Pancreas (tissue), 10 donors: ENCODE measurements at places on chromosomes 5 and 9.
A peak's percentile ranks its signal among the peaks of the same experiment; 100 is the strongest.

DNA sequence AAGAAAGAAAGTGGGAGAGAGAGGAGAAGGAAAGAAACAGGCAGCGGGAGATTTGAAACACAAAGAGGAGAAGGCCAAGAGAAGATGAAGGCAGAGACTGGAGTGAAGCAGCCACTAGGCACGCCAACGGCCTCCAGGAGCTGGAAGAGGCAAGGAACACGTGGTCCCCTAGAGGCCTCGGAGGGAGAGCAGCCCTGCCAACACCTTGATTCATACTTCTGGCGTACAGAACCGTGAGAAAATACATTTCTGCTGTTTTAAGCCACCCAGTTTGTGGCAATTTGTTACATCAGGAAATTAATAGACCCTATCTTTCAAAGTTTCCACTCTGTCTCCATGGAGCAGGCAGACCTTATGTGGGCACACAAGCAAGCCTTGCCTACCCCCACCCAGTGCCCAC lies 133.4 kb downstream of the ACTL7B start:
- DNase-seq: no peak

DNA sequence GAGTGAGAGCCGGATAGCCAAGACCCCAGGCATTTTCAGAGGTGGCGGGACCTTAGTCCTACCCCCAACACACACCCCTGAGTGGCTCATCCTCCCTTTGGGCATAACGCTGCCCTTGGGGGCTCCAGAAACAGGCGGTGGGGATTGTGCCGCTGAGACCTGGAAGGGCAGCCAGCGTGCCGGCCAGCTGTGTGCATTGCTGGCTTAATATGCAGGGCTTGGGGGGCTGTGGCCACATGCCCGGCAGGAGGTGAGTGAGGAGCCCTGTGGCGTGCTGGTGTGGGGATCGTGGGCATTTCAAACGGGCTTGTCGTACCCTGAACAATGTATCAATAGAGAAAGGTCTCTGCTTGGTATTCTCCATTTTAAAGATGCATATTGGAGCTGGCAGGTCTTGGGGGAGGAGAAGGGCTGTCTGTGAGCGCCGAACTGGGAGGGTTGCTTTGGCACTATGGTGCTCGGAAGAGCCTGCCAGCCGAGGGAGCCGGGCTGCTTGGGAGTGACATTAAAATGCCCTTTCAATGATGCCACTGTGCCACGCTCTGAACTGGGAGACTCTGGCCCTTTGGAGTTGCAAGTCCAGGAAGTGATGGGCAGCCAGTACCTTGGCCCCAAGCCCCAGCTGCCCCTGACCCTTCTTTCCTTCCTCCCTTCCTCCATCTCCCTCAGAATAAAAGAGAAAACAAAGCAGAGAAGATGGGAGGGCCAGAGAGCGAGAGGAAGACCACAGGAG lies 11.2 kb upstream of the OLFM1 start:
- no peak for DNase-seq

- no peak for DNase-seq
Measured at GRCh38 chr5:151082282-151082902, 1.6 kb upstream of the TNIP1 start.

DNA sequence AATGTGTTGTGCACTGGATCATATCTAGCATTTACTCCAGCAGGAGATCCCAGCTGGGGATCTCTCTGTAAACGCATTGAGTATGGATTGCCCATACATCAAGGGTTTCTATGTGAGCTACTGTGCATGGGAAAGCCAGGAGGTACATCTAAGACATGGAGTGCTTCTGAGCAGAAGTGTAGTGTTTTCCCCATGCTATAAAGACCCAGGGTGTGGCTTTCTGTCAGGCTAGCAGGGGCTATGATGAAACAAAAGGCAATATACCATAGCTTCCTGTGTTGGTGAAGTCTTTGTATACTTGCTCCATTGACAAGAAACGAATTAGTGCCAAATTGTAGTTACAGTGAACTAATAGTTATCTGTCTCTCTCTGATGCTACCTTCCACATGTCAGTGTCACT lies 329.3 kb upstream of the TLE4 start:
- no peak for DNase-seq

DNA sequence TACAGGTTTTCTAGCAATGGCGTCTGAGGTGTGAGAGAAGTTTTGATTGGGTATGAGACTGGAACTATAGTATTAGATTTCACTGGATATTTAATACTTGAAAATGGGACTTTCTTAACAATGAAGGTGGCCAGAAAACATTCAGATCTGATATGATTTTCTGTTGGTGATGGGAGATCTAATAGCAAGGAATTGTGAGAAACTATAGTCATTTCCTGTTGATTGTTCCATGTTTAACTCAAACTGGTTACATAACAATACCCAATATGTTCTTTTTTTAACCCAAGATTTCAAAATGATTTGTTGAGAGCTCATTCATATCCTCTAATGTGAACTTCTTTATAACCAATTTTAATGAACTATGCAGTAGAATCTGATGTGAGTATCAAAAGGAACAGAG lies 793.2 kb upstream of the RGMB start:
- DNase-seq: no peak

- DNase-seq: peak; percentile 76
Measured at GRCh38 chr9:130053504-130054324, at the start of gene GPR107. TSS of gene GPR107 (plus strand) at chr9:130053906. CDS start at chr9:130053933, 27 bp downstream.

DNA sequence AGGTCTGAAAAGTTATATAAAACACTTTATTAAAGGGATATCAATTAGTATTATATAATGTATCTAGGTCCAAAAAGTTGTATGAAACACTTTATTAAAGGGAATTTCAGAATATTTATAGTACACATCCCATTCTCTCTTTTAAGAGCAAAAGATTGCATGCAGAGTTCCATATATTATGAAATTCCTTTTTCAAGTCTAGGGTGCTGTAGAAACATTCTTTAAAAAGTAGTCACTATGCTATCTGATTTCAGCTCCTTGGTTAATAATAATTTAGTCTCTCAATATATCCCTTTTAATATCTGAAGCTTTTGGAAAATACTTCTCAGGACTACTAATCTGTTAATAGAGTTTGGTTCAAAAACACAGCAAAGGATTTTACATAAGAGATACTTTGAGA lies 1496.1 kb upstream of the C9orf72 start:
- no peak for DNase-seq

DNA sequence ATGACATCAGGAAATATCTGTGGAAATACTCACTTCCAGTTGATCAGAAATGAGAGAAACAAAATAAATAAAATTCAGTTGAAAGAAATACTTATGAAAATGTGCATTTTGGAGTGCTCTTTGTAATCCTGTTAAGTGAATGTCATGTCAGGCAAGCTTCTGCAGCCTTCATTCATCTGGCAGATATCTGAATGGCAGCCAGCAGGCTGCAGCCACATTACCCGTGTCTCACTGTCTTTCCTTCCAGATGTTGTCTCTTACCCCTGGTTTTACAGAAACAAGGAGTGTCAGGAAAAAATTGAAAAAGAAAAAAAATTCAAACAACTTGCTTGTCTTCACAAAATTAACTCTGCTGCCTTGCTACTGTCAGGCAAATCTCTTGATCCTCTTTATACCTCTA lies 445.0 kb upstream of the RIOK2 start:
- no peak for DNase-seq

- no peak for DNase-seq
Measured at GRCh38 chr5:12323637-12324229, 419.5 kb upstream of the CTNND2 start.

DNA sequence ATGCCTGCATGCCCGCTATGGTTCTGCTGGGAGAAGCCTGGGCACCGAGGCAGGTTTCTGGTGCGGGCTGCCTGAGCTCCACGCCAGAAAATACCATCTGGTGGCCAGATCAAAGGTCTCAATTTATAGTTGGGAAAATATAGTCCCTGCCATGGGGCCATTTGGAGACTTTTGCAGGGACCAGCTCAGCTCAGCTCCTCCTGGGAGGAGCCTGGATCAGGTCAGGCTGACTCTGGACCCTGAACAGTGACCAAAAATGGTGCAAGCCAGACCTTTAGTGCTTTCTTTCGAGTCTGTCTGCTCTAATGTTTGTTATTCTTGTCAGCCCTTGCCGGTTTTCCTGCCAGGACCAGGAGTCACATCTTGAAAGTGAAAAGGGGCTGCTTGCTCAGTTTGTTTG lies 31.8 kb downstream of the HMCN2 start:
- DNase-seq: no peak

- no peak for DNase-seq
Measured at GRCh38 chr5:138869763-138870500, 5.2 kb downstream of the LRRTM2 start.

DNA sequence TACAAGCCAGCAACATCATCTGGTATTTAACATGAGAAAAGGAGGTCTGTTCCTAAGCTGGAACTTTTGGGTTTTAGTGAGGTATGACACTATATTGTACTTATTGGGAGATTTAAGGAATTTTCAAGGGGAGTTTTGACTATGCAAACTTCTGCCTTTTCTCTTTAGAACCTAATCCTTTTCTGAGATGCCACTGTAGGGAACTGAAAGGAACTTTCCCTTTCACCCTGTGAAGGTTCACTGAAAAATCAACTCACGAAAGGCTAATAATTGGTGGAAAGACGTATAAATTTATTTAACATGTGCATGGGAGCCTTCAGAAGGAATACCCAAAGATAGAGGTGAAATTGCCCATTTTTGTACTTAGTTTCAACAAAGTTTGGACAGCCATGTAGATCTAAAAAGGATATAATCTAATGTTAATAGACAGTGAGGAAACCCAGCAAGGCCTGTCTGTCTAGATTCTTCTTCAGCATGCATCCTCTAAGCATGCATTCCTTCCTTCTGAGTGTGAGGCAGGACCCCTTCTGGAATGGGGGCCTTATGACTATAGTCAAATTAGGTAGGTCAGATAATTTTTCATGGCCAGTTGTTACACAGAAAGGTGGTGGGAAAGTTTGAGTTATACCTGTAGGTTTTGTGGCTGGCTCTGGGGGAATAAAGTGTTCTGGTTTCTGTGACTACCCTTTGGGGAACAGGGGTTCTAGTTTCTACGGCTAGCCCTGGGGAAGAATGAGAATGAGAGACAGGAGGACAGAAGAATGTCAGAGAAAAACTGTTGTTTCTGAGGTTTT lies 200.3 kb downstream of the C9orf152 start:
- DNase-seq: no peak

- DNase-seq: no peak
Measured at GRCh38 chr9:123425261-123425821, 69.3 kb downstream of the CRB2 start.

- DNase-seq: no peak
Measured at GRCh38 chr5:160159991-160160792, 40.9 kb upstream of the PWWP2A start.

DNA sequence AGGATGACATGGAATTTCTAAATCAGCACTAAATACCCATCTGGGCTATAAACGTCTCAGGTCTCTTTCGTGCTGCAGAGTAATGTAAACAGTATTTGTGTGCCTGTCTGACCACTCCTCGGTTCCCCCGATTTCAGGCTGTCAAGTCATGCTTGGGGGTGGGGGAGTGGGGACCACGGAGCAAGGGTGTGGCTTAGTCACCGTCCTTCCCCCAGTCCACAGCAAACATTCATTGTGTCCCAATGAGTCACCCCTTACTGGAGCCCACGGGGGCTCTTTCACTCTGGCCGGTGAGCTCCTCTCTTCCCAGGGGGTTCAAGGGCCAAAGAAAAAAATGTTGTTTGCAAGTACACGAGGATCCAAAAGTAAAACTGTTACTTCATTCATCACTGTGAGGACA lies 72.4 kb upstream of the ICE1 start:
- no peak for DNase-seq

DNA sequence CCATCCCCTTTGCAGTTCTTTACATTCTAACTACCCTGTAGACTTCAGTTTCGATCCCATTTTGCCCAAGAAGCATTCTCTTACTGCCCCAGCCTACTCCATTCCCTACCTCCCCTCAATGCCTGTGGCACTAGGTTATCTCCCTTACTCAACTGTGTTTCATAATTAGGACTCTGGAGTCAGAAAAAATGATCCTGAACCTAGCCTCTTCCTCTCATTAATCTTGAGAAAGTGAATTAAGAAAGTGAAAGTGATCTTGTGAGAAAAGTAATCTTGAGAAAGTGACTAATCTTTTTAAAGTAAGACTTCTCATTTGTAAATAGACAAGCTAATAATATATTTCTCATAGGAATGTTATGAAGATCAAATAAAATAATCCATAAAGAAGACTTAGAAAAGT lies 444.0 kb upstream of the TRPC7 start:
- no peak for DNase-seq

- DNase-seq: no peak
Measured at GRCh38 chr5:116011046-116011445, 21.2 kb upstream of the ARL14EPL start.

DNA sequence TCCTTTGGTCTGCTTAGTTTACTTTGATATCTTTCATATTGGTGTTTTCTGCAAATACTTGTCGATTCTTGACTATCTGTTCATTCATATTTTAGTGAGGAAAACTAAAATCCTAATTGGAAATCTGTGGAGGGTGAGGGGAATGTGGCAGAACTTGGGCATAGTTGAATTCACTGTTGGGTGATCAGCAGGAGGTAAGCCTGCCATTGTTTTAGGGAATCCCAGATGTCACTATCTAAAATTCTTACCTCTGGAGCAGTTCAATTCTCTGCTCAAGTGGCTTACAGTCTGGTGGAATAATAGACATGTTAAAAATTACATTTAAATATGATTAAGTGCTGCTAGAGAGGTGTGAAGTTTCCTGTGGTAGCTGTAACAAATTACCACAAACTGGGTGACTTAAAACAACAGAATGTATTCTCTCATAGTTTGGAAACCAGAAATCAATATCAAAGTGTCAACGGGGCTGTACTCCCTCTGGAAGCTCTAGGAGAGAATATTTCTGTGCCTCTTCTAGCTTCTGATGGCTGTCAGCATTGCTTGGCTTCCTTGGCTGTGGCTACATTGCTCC lies 90.3 kb upstream of the GCNT4 start:
- DNase-seq: no peak

- no peak for DNase-seq
Measured at GRCh38 chr5:145835848-145836239, 702 bp upstream of the PRELID2 start.

DNA sequence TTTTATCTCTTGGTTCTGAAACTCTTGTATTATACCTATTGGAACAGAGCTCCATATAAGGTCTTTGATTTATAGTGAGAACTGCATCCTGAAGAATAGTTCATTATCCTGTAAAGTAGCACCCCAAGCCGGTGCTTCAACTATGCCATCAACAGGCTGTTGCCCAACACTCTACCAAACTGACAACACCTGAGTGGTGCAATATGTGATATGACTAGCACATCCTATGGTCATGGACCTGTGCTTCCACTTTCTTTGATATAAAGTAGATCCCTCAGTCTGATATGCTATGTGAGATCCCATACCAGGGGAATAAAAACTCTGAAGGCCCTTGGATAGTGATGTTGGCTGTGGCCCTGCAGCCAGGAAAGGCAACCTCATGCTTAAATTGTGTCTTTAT lies 15.8 kb downstream of the CSF2 start:
- DNase-seq: no peak

GRCh38 chr9:110808599-110808980 lies 140.0 kb downstream of the MUSK start:
- DNase-seq: no peak

- DNase-seq: peak; percentile 8
Measured at GRCh38 chr5:108728566-108729241, 19.0 kb upstream of the FER start.
